ENCODE measurements at places on chromosomes 16 and 17.

- DNase-seq = no peak
Observed at GRCh38 chr16:27698266-27698665, 148.3 kb downstream of the KATNIP start.

DNA sequence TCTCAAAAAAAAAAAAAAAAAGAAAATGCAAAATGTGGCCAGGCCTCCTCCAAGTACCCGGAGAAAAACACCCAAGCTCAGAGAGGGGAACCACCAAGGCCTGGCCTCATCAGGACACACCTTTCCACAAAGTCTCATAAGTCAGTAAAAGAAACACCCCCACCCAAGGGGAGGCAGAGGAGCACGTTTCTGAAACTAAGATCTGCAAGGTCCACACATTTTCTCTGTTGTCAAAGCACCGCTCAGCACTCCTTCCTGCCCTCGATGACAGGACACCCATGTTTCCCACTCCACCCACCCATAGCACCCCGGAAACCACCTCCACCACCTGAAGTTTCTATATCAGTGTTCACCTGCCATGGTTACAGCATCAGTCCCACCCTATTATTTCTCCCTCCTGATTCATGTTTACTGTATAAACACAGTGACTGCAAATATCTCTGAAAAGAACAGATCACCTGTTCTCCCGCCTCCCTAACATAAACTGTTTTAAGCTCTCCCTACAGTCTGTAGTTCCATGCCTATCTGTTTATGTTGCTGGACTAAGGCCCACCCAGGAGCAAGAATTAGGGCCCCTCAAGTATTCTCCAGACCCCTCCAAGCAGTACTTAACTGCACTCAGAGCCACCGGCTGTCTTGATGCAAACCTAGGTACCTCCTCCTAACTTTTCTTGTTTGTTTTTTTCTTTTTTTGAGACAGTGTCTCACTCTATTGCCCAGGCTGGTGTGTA, 2.0 kb downstream of the CORO7 start:
- no peak for DNase-seq

DNA sequence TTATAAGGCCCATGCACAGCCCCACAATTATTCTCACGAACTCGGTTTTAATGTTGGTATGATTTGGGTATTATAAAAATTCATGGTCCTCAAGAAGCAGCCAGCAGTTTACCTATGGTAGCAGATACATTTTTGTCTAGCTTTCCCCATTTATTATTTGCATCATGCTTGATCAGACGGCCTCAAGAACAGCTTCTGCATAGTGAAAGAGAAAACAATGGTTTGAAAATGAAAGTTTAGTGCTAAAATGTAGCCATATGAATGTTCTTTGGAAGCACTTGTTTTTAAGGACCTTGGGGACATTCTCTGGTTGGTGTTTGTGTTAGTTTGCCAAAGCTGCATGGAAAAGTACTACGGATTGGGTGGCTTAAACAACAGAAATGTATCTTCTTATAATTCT, 72.4 kb upstream of the CPHXL start:
- no peak for DNase-seq

- DNase-seq = no peak
Observed at GRCh38 chr17:65182233-65182632, 45.1 kb downstream of the RGS9 start.

DNA sequence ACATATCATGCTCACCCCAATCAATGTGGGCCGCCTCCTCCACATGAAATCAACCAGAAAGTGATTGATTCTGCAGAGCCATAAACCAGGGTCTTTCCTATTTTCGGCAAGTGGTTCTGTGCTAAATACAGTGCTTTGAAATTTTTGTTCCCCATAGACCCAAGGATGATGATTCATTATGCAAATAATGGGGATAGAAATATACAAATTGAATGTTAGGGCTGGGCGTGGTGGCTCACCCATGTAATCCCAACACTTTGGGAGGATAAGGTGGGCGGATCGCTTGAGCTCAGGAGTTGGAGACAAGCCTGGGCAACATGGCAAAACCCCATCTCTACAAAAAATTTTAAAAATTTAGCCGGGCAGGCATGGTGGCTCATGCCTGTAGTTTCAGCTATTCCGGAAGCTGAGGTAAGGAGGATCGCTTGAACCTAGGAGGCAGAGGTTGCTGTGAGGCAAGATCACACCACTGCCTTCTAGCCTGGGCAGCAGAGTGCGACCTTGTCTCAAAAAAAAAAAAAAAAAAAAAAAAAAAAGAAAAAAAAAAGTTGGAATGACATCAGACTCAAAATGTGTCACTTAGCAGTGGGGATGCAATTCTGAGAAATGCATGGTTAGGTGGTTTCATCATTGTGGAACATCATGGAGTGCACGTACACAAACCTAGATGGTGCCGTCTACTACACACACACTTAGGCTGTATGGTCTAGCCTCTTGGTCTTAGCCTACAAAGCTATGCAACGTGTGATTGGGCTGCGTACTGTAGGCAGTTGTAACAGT, 581.7 kb downstream of the MAF start:
- DNase-seq = no peak

DNA sequence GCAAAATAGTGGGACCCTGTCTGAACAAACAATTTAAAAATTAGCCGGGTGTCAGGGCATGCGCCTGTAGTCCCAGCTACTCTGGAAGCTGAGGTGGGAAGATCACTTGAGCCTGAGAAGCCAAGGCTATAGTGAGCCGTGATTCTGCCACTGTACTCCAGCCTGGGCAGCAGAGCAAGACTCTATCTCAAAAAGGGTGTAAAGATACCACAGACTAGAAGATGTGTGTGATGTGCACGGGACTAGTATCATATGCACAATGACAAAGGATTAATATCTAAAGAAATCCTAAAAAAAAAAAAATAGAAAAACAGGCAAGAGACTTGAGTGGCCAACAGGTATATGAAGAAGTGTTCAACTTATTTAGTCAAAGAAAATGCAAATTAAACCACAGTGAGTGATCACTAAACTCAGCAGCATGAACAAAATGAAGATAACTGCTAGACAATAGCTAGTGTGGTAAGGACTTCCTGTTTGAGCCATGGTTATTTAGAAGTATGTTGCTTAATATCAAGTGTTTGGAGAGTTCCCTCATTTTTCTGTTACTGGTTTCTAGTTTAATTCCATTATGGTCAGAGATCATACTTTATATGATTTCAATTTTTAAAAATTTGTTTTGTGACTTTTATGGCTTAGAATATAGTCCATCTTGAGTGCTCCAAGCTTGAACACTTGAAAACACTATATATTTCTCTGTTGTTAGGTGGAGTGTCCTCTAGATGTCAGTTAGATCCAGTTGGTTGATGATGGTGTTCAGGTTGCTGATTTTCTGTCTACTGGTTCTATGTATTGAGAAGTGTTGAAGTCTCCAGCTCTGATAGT, 14.7 kb upstream of the SLX4 start:
- DNase-seq = no peak

GRCh38 chr17:76969598-76970172, 101.5 kb downstream of the MGAT5B start:
- no peak for DNase-seq

GRCh38 chr17:71316176-71316897, 804.5 kb upstream of the SOX9 start:
- DNase-seq = no peak

GRCh38 chr16:68526143-68526781, 12.8 kb upstream of the ZFP90 start:
- DNase-seq = no peak

DNA sequence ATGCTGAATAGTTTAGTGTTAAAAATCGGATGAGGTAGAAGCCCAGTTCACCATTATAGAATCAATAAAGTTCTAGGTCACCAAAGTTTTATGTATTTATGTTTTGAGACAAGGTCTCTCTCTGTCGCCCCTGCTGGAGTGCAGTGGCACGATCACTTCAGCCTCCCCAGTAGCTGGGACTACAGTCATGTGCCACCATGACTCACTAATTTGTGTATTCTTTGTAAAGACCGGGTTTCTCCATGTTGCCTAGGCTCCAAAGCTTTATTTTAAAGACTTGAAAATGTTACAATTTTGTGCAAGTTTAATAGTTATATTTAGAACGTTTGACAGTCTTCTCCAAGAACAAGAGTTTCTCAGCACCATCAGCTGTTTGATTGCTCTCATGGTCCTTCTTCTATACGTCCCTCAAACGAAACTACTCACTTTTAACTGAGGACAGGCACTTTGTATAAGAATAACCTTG, 32.1 kb downstream of the NDE1 start:
- DNase-seq = no peak

GRCh38 chr16:83629836-83630235, 177.9 kb upstream of the HSBP1 start:
- DNase-seq = no peak
